ENCODE measurements at places on chromosomes 1 and 21.
A peak's percentile ranks its signal among the peaks of the same experiment; 100 is the strongest.

DNA sequence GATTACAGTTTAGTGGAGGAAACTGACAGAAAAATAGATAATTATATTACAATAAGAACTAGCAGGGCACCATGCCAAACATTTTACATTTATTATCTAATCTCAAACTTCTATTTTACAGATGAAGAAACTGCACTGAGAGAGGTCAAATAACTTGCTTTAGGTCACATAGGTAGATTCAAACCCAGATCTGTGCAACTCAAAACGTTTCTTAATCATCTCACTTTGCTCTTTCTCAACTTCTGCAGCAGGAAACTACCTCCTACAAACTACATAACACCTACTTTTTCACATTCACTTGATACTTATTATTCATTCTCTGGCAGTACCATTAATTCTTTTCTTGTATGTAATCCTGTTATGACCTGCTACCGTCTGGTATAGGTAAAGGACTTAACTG is 49.9 kb upstream of the BCL10 start:
- DNase-seq: no peak

GRCh38 chr1:203306089-203306964 is 1.0 kb downstream of the BTG2 start:
- peak; percentile 66 for DNase-seq

GRCh38 chr1:73901738-73902137 is 296.2 kb downstream of the LRRIQ3 start:
- DNase-seq: no peak

DNA sequence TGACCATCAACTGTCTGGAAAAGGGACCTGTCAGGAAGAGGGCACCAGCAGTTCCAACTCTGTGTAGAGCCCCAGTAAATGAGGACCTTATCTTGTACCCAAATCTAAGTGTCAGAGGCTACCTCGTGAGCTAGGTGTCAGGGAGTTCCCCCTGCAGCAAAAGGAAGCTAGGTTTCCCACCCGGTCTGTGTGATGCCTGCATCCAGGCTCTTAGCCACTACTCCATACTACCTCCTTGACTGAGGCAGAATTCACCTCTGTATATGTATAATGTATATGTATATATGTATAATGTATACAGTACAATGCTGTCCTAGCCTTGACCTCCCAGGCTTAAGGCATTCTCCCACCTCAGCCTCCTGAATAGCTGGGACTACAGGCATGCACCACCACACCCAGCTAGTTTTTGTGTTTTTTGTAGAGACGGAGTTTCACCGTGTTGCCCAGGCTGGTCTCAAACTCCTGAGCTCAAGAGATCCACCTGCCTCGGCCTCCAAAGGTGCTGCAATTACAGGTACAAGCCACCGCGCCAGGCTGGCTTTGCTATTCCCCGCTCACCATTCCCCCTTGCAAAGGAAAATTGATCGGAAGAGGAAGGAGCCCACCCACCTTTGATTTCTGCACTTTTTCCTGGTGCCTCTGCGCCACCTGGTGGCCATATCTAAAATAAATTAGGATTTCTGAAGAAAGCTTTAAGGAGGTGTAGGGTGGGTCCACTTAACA is 15.7 kb upstream of the LUZP1 start:
- peak; percentile 48 for DNase-seq

GRCh38 chr1:118984086-118984721 is 3.9 kb downstream of the TBX15 start:
- DNase-seq: peak; percentile 83

GRCh38 chr1:88230126-88230525 is 453.9 kb upstream of the PKN2 start:
- no peak for DNase-seq

DNA sequence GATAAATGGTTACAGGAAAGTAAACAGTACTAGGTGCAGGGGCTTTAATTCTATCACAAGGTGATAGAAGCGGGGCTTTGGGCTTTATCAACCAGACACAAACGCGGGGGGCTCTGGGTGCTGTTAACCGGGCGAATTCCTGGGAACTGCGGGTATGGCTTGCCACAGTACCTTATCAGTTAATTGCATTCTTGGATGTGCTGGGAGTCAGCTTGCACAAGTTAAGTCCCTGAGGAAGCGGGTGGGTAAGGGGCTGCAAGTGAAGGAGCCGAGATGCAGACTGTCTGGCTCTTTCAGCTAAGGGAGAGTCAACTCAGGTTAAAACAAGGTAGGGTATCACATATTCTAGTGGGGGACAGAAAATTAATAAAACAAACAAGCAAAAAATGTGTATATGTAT is 661 bp downstream of the GBP4 start:
- DNase-seq: no peak

GRCh38 chr1:172760121-172760520 is 101.2 kb downstream of the FASLG start:
- DNase-seq: no peak

GRCh38 chr1:242738702-242739645 is 214.5 kb upstream of the PLD5 start:
- DNase-seq: peak; percentile 13

GRCh38 chr1:22142315-22143064 is 407 bp downstream of the WNT4 start:
- no peak for DNase-seq

DNA sequence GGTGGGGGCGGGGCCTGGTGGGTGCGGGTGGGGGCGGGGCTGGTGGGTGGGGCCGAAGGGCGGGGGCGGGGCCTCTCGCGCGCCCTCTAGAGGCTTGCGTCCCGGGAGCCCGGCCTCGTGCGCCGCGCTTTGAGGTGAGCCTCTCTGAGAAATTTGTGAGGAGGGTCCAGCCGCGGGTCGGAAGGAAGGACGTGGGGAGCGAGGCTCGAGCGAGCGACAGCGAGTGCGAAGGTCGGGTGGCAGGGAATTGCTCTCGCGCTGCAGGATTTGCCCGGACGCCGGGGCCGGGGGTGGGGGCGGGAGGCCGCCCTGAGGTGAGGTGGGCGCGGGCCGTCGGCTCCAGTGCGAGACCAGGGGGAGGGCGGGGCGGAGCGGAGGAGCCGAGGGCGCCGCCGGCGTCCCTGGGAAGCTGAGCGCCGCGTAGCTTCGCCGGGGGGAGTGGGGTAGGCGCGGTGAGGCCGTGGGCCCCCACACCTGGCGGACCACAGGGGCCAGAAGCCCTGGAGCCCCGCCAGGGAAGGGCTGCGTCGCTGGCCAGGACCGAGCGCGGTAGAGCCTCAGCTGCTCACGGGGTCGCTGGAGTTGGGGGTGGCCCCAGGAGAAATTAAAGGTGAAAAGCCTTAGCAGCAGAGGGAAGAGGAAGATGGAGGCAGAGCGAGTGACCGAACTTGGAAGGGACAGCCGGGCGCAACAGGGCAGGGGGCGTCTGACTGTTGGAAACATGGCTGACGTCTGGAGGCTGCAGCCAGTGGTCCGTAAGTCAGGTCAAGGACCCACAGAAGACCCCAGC is 754 bp upstream of the LSS start:
- no peak for DNase-seq

GRCh38 chr1:173024543-173024942 is 26.2 kb downstream of the TNFSF18 start:
- DNase-seq: no peak

GRCh38 chr21:45538381-45539045 is 3.7 kb downstream of the SLC19A1 start:
- no peak for DNase-seq

- DNase-seq: no peak
These were observed 6.4 kb downstream of the CXADR start for GRCh38 chr21:17519208-17519738.

DNA sequence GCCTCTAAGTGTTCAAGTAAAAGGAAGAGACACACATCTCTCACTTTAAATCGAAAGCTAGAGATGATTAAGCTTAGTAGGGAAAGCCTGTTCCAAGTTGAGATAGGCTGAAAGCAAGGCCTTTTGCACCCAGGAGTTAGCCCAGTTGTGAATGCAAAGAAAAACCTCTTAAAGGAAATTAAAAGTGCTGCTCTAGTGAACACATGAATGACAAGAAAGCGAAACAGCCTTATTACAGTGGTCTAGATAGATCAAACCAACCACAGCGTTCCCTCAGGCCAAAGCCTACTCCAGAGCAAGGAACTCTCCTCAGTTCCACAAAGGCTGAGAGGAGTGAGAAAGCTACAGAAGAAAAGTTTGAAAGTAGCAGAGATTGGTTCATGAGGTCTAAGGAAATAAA is 14.9 kb downstream of the TCP10L start:
- no peak for DNase-seq

- DNase-seq: no peak
These were observed 511.6 kb downstream of the KIF26B start for GRCh38 chr1:245666412-245666811.

DNA sequence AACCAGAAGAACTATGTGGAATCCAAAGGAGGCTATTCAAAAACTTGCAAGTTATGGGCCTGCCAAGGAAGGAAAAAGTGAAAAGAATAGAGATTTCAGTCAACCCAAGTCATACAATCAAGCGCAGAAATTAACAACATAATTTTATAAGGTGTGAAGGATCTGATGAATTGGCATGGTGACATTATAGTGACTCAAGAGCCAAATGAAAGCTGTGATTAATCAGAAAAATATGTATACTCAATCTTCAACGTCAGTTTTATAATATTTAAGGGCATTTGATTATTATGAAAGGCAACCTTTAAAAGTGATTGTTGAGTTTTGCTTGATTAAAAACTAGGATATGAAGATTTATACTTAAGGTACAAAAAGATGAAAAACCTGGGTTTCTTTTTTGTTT is 37.8 kb upstream of the THEM4 start:
- DNase-seq: no peak

GRCh38 chr1:41613689-41614574 is 129.4 kb upstream of the EDN2 start:
- peak; percentile 91 for DNase-seq

- DNase-seq: no peak
These were observed 189.9 kb upstream of the AJAP1 start for GRCh38 chr1:4464478-4464877.

DNA sequence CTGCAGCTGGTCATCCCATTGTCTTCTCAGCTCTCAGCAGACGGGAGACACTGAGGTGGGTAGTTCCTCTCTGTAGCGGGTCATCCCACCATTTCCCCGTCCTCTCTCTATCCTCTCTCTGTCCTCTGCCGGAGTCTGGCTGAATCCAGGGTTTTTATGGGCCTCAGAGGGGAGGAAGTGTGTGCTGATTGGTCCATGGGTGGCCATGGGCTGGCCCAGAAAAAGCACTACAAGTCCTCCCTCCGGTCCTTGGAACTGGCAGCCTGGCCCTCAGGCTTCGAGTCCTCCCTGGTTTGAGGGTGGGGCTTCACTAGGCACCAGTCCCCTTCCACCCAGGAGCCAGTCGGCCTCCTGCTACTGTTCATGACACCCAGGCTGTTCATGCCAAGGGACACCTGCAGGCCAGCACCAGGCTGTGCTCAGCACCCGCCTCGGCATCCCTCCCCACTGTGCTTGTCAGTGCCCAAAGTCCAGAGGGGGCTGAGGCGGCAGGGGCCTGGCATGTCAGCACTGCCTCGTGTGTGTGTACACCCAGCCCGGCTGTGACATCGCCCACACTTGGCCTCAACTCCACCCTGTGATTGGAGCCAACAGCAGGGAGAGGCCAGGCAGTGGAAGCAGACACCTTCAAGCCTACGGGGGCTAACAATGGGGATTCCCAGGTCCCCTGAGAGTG is 23.0 kb upstream of the LRRC8C start:
- DNase-seq: no peak

GRCh38 chr1:9269078-9269501 is 23.6 kb upstream of the SPSB1 start:
- no peak for DNase-seq

DNA sequence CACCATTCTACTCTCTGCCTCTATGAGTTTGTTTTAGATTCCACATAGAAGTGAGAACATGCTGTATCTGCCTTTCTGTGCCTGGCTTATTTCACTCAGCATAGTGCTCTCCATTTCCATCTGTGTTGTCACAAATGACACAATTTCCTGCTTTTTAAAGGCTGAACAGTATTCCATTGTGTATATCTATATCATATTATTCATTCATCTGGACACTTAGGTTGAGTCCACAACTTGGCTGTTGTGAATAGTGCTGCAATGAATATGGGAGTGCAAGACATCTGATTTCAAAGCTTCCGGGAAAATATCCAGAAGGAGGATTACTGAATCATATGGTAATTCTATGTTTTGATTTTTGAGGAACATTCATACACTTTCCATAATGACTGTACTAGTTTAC is 20.1 kb upstream of the DONSON start:
- peak; percentile 19 for DNase-seq

GRCh38 chr1:238360474-238360873 is 469.8 kb upstream of the ZP4 start:
- no peak for DNase-seq

GRCh38 chr21:38777531-38777930 is 28.2 kb upstream of the ETS2 start:
- DNase-seq: no peak

- no peak for DNase-seq
These were observed 6.9 kb upstream of the PTGFRN start for GRCh38 chr1:116902723-116903383.

- DNase-seq: no peak
These were observed 1.0 kb downstream of the C1orf115 start for GRCh38 chr1:220691053-220691684.

DNA sequence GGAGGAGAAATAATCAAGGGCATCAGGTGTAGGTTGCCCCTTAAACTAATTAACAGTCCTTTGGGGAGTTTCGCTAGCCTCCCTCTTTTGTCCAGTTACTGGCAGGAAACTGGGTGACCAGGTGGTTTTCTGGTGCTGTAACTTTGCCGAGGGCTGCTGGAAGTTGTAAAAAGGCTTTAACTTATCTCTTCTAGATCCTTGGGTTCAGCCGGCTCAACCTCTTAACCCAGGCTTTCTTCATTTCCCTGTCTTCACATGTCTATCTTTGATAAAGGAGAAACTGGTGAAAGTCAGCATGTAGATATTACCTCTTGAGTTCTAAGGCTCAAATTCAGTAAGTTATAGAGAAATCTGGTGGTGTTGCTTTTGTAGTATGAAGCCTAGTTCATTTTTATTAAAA is 289.7 kb upstream of the NRIP1 start:
- no peak for DNase-seq

DNA sequence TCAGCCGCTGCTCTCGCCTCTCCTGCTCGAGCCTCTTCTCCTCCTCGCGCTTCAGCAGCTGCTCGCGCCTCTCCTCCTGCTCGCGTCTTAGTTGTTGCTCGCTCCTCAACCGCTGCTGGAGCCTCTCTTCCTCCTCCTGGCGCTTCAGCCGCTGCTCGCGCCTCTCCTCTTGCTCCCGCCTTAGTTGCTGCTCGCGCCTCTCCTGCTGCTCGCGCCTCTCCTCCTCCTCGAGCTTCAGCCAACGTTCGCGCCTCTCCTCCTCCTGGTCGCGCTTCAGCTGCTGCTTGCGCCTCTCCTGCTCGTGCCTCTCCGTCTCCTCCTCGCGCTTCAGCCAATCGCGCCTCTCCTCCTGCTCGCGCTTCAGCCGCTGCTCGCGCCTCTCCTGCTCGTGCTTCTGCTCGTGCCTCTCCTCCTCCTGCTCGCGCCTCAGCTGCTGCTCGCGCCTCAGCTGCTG is 3.7 kb downstream of the TCHH start:
- peak; percentile 33 for DNase-seq

- no peak for DNase-seq
These were observed 134.3 kb downstream of the NR5A2 start for GRCh38 chr1:200161801-200162200.

Measured in fibroblast of upper back skin (primary cell).